ENCODE measurements at places on chromosomes 16 and 17.

GRCh38 chr17:20228410-20228809 is 219.3 kb downstream of the SPECC1 start:
- DNase-seq: no peak

DNA sequence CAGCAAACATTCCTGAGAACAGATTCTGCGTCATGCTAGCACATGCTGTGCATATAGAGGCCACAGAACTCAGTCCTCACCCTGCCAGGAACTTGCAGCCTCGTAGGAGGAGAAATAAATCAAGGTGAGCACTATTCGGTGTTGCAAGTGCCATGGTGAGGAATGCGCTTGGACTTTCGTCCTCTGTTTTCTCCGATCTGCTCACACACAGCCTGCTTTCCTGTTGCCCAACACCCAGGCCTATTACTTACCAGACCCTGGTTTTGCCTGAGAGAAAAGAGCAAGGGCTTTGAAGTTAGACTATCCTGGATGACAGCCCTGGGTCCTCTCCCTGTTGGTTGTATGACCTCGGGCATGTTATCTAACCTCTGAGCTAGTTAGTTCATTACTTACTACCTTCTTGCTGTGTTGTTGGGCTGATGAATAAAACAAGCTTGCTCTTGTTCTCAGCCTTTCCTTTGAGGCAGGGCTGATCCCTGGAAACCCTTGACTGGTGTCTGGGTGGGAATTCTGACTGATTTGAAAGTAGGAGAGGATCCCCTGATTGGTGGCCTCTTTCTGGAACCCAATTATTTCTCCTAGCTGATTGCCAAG is 2.9 kb downstream of the ACSF2 start:
- DNase-seq: no peak

DNA sequence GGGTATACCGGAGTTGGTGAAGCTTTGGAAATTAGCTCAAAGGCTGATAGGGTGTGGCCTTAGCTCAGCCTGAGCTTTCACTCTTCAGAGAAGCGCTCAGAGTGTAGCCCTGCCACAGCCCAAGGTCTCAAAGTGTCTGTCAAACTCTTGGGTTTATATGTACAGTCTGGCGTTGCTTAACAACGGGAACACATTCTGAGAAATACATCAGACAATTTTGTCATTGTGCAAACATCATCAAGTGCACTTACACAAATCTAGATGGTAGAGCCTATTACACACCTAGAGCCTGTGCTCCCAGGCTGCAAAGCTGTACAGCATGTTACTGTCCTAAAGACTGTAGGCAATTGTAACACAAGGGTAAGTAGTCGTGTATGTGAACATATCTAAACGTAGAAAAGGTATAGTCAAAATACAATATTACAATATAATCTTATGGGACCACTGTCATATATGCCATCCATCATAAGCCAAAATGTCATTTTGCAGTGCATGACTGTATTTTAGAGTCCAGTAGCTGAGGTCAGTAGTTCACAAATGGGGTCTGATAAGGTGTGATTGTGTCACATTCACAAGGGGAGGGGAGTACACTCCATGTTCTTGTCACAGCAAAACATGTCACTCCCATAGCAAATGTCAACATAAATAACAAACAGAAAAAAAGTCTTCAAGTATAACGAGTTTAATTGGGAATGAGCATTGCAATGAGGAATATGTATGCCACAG is 20.6 kb downstream of the CHAD start:
- no peak for DNase-seq

GRCh38 chr17:74599448-74599939 is 7.4 kb upstream of the CD300LD start:
- no peak for DNase-seq

GRCh38 chr16:71722801-71723536 is 1.5 kb downstream of the PHLPP2 start:
- DNase-seq: peak; percentile 8

DNA sequence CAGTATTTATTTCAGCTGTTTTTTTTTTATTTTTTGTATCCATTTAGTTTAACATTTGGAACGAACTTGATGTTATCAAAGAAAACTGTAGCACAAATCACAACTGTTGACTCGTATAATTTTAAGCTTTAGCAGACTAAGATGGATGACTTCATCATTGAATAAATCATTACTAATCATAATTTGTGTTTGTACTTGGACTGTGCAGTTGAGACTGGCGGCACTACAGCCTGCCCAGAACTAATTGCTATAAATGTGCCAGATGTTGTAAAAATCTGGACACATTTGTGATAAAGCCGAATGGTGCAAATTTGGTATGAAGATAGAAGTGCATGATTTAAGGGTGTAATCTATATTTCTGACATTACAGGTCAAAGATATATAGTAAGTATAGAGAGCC is 897.7 kb upstream of the CDH8 start:
- no peak for DNase-seq

DNA sequence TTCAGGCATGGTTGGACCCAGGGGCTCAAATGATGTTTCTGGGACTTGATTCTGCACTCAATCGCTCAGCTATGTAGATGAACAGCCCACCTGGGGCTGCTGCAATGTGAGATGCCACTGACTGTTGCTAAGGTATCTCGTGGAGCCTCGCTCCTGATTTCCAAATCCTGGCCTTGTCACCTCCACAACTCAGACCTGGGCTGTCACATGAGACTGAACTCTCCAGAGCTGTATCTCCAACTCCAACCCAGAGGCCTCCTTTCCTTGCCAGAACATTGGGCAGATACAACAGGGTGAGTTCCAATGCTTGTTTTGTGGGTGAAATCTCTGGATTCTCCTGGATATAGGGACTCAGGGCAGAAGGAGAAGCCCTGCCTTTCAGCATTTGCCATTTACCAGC is 79.5 kb downstream of the GNAO1 start:
- no peak for DNase-seq

GRCh38 chr17:34285286-34285792 is at the start of gene CCL11:
CCL11 (plus strand) TSS chr17:34285742; CDS start chr17:34285809, 67 bp downstream.
- DNase-seq: no peak

DNA sequence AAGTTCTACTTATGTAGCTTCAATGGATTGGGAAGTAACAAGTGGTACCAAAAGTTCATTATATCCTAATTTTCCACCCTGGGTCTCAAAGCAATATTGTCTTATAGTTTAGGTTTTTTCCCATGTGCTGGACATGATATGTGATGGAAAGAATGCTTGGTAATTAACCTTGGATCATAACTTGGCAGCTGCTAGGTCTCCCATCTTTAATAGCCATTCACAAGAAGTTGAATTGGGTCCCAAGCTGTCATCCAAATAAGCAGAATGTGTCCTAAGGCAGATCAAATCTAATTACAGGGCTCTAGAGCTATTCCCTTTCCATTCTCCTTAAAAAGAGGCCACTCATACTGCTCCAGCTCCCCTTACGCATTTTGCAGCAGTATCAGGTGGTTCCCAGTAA is 44.7 kb upstream of the KCNJ16 start:
- no peak for DNase-seq

- no peak for DNase-seq
These were observed 468.1 kb downstream of the SOX9 start for GRCh38 chr17:72588961-72589360.

Data from thoracic aorta (tissue), 2 donors.